ENCODE measurements at places on chromosomes 3 and 15.

DNA sequence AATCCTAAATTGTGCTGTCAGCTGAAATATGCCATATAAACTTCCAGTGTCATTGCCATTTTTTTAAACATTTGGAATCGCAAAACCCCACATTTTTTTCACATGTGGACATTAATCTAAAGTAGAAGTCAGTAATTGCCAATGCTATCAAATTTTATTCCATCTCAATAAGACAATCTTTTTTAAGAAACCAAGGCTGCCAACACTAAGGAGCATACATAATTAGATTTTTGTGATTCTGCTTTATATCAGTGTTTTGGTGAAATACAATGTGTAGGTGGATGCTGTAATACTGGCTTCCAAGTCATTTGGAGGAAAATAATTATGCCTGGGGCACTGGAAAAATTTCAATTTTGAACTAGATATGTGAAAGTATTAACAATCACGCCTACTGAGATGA, 256.7 kb downstream of the ZPLD1 start:
- no peak for DNase-seq

- DNase-seq: no peak
Observed at GRCh38 chr3:11655196-11655928, 11.6 kb upstream of the VGLL4 start.

DNA sequence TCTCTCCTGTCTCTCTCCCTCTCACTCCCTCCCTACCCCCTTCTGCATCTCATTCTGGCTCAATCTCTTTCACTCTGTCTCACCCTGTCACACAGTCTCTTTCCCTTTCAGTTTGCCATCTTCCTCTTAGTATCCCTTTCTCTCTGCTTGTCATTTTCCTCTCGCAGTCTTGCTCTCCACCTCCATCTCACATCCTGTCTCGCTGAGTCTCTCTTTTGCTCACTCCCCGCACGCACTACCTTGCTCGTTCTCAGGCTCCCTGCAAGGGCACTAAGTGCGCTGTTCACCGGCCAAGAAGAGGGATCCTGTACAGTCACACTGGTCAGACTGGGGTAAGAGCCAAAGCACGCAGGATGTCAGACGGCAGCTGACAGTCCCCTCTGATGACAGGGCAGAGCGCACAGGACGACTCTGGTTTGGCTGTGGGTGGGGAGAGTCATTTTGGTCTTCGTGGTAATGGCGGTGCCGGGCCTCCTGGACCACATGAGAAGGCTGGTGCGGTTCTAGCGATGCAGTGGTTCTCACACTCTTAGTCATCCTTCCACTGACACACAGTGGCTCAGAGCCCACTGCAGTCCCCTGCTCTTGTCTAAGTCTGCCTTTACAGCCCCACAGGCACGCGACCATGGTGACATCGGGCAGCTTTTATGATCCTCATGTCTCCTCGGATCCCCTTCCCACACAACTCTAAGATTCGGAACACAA, 356.8 kb downstream of the FOXP1 start:
- peak; percentile 64 for DNase-seq

GRCh38 chr15:34119291-34119690, 17.4 kb downstream of the PGBD4 start:
- no peak for DNase-seq

- no peak for DNase-seq
Observed at GRCh38 chr3:188607805-188608315, 453.9 kb downstream of the LPP start.

DNA sequence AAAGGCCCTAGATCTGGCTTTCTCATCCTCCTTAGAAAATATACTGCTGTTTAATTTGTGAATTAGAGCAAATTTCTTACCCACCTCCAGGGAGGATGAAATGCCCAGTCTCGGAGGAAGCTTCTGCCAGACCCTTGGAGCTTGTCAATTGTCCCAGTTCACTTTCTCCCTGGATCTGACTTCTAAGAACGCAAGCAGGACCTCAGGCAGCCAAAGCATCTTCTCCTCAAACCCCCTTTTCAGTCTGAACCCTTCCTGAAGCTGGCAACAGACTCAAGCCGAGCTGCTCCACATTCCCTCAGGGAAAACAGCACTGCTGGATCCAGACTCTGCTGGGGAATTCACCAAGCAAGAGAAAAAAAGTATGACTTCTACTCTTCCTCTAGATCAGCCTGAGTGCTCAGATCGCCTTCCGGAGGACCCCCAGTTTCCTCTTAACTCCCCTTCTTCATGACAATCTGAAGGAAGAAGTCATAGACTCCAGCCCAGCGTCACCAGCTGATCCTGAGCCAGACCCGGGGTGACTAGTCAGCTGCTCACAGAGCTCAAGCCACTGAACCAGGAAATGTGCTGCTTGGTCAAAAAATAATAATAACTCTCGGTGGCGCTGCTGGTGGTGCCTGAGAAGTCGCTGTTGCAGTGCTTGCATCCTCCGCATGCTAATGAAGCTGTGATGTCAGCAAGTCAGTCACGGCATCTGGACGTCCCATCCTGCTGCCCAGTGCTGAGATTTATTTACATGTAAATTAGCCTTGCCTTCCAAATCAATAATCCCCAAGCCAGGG, at the start of gene PRICKLE2:
TSS of gene PRICKLE2 (minus strand) at position 641 of the 785 bp plus-strand sequence. CDS start 26,539 bp downstream, outside the sequence.
- DNase-seq: no peak

GRCh38 chr3:159453945-159454344, 534.7 kb upstream of the IL12A start:
- no peak for DNase-seq

Measured in stimulated activated CD4-positive, alpha-beta T cell treated with anti-CD3 and anti-CD28 coated beads, TNF-alpha, amount 100 ng/mL, for 1 hour (primary cell).